Lower lobe of right lung (tissue), 2 donors: ENCODE measurements at places on chromosomes 2 and 18. TPM values are rescaled to one million over a fixed set of nuclear protein-coding genes. Genes with fewer than 3 reads are reported as not detected.

The FLACC1 gene
- 6.8 TPM for total RNA-seq

The UGT1A10 gene
- total RNA-seq = not detected

The TUBA4B gene
- total RNA-seq = 3.5 TPM

The CD207 gene
- total RNA-seq = 3.0 TPM

The MALL gene
- 82.7 TPM for total RNA-seq

The GCKR gene
- total RNA-seq = 0.44 TPM

The GALNT14 gene
- total RNA-seq = 0.83 TPM

The CFC1 gene
- total RNA-seq = not detected

The CREG2 gene
- not detected for total RNA-seq

The B3GNT2 gene
- 38.0 TPM for total RNA-seq

- DNase-seq = no peak
These were observed 4.8 kb upstream of the CELF4 start for GRCh38 chr18:37570336-37570930.

- DNase-seq = no peak
These were observed 12.1 kb downstream of the UPP2 start for GRCh38 chr2:158113741-158114295.

DNA sequence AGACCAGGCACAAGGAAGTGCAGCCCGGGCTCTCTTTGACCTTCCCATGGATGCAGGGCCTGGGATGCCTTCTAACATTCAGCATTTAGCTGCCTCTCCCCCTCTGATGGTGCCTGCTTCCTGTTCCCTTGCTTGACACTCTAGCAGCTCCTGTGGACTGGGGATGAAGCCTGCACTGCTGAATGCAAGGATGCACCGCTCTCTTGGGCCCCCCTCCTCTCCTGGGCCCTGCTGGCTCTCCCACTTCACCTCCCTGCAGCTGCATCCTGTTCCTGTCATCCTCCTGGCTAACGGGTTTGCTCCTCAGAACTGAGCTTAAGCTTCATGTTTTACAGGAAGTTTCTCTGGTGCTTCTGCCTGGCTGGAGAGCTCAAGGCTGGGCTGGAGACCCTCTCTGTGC is 254.1 kb downstream of the TSN start:
- DNase-seq = no peak

- DNase-seq = no peak
These were observed 89.5 kb downstream of the RTP5 start for GRCh38 chr2:241958818-241959545.

DNA sequence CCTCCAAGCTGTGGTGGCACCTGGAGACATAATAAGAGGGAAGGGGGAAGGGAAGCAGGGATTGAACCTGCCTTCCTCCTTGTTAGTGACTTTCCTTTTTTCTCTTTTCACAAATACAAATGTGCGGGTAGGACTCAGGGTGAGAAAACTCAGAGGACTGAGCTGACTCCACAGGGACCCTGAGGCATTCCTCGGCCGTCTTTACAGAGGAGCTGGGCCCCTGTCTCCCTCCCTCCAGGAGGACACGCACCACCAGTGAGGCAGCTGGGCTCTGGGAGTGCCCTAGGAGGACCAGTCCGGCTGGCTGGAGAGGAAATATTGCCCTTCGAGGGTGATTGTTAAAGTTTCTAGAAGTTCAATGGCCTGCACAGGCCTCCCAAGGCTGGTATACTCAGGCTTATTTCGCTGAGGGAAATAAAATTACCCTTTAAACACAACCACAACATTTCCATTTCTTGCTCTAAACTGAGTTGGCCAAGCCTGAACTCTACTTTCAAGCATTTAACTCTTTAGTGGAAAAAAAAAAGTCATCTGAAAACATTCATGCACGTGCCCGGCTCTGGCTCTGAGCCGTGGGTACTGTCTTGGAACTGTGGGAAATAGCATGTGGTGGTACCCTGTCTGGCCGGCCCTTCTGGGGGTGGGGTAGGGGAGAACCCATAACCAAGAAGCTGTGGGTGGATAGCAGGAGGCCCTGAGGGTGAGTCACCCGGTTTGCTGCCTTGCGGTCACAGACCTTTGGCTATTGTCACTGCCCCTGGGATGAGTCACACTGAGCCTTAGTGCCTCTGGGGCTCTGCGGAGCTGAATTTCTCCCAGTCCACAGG is 116.0 kb downstream of the COPS8 start:
- no peak for DNase-seq

- DNase-seq = no peak
These were observed 629.3 kb downstream of the NRXN1 start for GRCh38 chr2:50402654-50402960.

DNA sequence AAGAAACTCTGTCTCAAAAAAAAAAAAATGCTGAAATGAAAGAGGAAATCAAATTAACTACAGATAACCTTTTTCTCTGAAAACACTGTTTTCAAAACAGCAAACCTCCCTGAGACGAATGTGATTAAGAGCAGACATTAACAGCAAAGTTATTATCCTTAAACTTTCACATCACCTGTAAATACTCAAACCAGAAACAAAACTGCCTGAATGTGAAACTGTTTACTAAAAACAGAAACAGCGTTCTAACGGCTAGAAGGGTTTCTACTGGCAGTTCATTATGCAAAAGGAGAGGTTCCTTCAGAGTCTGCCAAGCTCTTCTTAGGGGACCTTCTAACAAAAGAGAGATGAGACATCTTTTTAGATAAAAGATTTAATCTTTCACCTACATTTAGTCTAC is 45.9 kb downstream of the PNO1 start:
- DNase-seq = no peak

DNA sequence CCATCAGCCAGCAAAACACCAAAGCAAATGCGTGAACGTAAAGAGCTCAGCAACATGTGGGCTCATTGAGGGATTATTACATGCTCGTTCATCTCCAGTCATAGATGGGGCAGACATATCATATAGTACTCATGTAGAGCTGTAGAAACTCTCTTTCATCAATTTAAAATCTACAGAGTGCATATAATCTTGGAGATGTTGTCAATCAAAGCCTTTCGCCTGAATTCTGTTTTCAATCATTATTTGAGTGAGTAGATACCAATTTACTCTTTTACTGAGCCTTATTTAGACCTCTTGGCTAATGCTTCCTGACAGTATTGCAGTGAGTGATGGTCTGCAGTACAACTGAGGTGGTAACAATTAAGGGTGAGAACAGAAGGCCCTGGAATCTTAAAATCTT is 7.0 kb downstream of the RIT2 start:
- no peak for DNase-seq

- DNase-seq = no peak
These were observed 117.8 kb downstream of the CTIF start for GRCh38 chr18:48656582-48656981.

DNA sequence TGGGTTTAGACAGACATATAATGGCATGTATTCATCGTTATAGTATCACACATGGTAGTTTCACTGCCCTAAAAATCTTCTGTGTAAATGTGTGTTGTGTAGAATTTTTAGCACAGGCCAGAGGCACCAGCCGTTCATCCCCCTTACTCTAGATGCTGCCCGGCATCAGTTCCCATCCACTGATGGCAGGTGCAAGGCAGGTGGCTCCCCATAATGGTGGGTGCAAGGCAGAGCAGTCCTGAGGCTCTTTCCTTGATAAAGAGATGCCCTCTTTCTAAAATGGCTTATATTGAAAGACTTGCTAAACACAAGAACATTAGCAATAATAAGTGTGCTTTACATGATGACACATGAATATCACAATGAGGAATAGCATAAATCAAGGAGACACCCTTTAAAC is 508.5 kb downstream of the EPHA4 start:
- DNase-seq = no peak

- no peak for DNase-seq
These were observed 811.3 kb downstream of the CPS1 start for GRCh38 chr2:211367711-211368110.

GRCh38 chr2:96437512-96437911 is 67.6 kb downstream of the NEURL3 start:
- DNase-seq = no peak

- no peak for DNase-seq
These were observed 141.6 kb upstream of the CYP1B1 start for GRCh38 chr2:38217401-38218188.

DNA sequence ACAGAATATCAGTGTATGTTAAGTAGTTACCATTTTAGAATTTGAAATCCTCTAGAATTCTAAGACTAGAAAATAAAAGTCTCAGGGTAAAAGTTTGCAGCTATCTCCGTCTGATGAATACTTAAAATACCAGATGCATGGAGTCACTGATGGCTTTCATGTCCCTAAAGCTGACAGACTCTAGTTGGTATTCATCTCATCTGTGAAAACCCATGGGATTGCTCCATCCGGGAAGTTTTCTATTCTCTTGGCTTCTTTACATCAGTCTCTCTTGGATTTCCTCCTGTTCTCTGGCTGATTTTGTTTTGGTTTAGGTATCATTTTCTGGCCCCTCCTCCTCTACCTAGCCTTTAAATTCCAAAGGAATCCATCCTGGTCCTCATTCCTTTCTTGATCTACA is 465.6 kb upstream of the POU3F3 start:
- no peak for DNase-seq

GRCh38 chr2:47905386-47906156 is 727 bp downstream of the FBXO11 start:
- peak; percentile 76 for DNase-seq

GRCh38 chr2:199543606-199544172 is 86.0 kb upstream of the SATB2 start:
- no peak for DNase-seq
